WERI-Rb-1 (cell line): ENCODE measurements at places on chromosomes 7 and 10.

DNA sequence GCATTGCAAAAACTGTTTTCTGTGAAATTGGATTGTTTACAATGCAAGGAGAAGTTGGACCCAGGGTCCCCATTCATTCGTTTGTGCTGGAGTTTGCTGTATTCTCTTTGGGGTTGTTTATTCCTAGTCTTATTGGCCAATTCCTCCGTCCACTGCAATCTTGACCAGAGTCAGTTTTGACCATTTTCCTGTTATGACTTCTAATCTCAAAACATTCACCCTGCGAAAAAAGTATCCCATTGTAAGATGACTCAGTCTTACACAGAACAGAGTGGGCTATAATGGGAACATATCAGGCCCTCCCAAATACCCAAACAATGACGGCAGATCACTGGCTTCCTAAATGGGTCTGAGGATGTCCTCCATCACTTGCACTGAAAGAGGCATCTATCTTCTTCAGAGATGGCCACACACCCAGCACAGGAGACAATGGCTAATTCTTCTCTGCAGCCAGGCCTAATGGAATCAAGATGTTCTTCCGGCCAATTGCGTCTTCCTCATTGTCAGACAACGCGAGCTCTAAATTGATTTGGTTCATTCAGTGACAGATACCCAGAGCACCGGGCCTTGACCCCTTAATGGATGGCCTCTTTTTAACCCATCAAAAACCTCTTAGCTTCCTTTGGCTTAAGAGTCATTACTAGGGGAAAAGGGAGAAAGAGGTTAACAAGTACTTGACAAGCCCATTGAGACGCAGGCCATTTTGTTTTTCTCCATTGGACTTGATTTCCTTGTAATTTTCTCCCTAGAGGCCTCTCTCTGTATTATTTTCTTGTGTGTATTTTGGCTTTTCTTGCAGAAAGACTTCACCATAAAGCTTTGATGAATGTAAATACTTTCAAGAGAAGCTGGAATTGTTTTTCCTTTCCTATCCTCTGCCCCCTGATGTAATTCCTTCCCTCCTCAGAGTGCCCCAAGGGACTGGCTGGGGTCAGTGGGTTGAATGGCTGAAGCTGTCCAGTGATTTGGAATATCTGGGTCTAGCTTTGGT lies 129.6 kb downstream of the PRPF18 start:
- no peak for DNase-seq

GRCh38 chr10:81303656-81304055 lies 571.3 kb upstream of the NRG3 start:
- no peak for DNase-seq

- peak; percentile 37 for DNase-seq
These were observed 609 bp downstream of the DOCK4 start for GRCh38 chr7:112205343-112206237.

DNA sequence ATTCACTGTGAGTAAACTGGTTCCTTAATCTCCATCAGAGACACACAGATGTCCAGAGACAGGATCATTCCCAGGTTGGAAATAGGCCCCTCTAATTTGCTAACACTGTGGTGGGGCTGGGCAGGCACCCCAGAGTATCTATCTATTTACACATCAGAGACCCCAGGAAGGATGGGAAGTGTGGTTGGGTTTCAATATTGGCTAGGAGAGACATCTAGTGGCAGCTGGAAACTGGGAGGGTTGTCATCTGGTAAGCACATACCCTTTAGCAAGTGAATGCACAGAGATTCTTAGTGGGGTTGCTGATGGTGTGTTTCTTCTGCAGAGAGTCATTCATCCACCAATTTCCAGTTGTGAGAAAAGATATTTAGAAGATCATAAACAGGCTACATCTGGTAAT lies 36.0 kb upstream of the NRG3 start:
- DNase-seq = peak; percentile 46

- no peak for DNase-seq
These were observed 78.1 kb upstream of the PHYHIPL start for GRCh38 chr10:59098387-59098786.

DNA sequence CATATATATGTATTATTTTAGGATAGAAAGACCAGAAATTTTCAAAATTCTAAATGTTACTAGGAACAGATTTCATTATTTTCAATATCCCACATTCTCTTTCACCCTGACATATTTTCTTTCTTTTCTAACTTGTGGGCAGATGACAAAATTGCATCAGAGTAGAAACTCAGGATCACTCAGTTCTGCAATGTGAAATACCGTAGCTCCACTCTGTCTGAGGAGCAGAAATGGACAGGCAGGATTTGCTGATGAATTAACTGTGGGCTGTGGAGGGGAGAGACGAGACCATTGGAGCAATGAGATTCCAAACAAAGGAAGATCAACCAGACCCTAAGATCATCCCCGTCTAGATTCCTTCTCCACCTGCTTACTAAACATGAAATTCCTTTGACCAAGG lies 37.0 kb upstream of the SVOPL start:
- no peak for DNase-seq

- no peak for DNase-seq
These were observed 61.6 kb downstream of the GRK5 start for GRCh38 chr10:119268871-119269506.

DNA sequence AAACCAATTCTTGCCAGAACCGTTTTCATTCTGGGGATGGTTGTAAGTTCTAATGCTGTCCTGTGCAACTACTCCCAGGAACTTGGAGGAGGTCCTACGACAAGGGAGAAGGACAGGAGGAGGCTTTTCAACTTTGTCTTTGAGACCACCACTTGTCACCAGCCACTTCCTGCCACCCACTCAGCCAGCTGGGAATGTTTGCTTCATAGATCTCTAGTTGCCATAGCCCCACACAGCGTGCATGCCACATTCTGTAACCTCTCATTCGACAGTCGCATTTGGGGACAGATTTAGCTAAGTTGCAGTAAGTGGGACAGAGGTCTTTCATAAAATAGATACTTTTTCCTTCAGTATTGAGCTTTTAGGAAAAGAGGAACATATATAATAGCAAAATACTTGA lies 78.0 kb downstream of the TAF3 start:
- no peak for DNase-seq

GRCh38 chr7:128407751-128408708 lies 1.8 kb downstream of the IMPDH1 start:
- DNase-seq = peak; percentile 94

DNA sequence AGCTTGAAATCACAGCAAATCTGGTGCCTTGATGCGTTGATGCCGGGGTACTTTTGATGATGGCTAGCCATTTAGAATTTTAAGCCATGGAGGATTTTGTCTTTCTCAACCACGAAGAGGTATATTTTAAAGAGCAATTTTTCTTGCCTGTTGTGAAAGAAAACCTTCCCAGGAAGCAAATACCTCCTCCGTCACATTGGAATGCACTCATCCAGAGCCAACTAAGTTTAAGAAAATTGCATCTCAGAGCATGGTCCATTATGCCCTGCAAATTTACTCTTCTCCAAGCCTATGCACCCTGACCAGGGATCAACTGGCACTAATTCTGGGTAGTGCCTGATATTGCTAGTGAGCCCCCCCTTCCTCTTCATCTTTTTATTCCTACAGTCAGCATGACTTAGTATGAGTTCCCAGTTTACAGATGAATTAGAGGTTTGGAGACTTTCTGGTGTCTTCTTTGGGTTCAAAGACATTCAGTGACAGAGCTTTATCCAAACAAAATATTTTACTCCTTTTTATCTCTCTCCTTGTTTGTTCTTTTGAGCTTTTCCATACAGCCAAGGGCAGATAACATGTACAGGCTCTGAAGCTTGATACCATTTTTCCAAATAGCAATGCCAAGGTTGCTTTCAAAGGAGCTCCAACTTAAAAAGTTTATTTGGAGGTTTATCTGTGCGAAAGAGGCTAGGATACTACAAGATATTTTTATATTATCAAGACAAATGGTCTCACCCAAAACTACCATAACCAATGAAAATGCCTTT lies 56.6 kb upstream of the ANK3 start:
- no peak for DNase-seq

DNA sequence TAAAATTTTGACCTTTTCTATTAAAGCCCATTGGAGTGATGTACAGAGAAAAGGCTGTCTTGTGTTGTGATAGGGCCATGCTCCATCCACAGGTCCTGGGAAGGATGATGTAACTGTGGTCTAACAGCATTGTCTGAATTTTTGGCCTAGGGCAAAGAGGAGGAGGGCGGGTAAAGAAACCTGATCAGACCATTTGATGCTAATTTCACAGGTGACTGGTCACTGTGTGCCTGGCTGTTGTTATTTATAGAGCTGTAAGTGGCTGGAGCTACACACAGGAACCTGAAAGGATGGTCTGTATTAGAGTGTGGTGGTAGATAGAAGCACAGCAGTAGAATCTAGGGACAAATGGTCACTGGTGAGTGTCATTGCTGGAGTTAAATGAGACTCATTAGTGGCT lies 182.1 kb downstream of the AUTS2 start:
- DNase-seq = no peak

DNA sequence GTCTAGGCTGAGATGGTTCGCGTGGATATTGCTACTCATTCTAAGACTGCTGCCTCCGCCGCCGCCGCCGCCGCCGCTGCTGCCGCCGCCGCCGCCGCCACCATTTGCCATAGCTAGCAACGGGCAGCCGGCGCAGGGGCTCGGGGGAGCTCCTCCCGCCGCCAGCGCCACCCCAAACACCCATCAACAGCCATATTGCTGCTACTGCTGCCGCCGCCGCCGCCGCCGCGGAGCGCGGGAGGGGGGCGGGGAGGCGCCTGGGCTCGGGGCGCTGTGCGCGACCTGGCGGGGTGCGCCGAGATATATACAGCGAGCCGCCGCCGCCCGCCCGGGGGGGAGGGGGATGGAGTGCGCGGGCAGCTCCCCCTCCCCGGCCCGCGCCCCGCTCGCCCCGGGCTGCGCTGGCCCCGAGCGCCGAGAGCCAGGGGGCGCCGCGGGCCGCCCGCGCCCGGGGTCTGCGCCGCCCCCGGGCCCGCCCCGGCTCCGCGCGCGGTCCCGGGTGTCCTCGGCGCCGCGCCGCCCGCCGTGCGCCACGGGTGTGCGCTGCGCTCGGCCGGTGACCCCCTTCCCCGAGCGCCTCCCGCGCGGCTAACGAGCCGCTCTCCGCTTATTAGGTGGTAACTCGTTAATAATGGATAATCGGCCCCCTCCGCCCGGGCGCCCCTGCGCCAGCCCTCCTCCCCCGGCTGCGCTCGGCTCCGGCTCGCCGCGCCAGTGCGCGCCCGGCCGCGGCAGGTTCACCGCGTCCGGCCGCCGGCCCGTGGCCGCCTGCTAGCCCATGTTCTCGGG lies at the start of gene KCNMA1:
Gene KCNMA1 (minus strand): TSS at position 277 of the 789 bp plus-strand sequence.
- peak; percentile 51 for DNase-seq

DNA sequence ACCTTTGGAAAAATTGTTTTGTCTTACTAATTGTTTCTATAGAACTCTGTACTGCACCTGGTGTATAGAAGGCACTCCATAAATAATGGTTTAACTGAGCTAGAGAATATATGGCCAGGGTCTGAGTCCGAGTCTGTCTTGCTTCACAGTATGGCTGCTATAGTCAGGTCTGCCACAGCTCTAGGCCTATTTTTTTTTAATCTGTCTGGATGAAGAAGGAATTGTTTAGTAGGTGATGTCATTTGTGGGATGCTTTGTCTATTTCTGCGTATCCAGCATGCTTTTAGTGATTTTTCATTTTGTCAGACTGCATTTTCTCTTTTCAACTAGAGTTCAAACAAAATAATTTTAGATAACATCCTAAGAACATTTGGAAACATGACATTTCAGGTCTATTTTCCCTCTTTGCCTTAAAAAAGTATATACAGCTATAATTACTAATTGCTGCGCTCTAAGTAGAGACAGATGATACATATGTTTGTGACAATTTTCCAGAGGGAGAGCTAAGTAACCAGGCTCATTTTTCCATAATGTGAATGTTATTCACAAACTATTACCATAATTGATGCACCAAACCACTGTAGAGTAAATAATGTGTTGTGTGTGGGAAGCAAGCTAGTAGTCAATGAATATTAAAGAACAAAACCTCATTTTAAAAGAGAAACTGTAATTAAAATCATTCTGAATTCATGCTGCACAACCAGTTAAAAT lies 361.7 kb downstream of the AUTS2 start:
- no peak for DNase-seq

DNA sequence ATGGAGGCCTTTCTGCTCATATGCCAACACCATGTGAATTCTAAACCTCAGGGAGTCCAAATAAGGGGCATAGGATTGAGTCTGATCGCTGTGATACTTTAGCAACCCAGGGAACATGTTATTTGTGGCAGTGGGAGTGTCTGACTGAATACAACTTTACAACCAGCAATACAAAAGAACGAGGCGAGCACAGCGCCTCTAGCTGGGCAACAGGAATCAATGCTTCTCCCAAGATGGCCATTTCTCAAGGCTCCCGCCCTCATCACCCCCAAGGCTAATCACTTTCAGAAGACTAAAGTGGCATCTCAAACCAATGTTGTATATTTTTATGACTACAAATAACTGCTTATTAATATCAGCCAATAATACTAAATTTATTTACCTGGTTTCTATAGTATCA lies 28.1 kb downstream of the YWHAG start:
- no peak for DNase-seq

DNA sequence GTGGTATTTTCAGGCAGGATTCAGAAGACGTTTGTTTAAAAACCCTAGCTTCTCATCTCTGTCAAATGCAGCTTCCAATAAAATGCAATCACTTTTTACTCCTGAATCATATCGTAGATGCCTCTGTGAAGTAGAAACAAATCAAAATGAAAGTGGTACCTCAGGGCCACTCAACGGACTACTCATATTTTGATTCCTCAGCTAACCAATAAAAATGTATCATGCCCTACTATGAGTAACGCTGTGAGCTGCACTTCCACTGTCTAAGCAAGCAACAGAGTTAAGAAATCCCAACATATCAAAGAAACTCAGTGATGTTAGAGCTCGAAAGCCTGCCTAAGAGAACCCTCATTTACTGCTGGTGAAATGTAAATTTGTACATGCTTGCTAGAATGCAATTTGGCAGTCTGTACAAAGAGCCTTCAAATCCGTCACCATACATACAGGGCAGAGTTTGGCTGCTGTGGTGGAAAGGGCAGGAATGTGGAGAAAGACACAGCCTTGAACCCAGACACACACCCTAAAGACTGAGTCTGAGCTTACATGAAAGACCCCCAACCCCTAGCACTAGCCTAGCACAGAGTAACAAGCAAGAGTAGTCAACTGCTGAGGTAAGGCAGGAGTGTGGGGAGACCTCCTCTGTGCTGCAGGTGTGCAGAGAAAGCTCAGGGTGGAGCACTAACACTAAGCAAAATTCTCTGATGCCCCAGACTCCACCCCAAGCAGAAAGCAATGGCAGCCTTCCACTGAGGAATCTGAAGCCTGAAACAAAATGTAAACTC lies 151.5 kb downstream of the ANK3 start:
- DNase-seq = no peak

GRCh38 chr10:90530521-90530920 lies 327.3 kb downstream of the HTR7 start:
- DNase-seq = no peak

- no peak for DNase-seq
These were observed 17.4 kb upstream of the CCL26 start for GRCh38 chr7:75789361-75789924.

DNA sequence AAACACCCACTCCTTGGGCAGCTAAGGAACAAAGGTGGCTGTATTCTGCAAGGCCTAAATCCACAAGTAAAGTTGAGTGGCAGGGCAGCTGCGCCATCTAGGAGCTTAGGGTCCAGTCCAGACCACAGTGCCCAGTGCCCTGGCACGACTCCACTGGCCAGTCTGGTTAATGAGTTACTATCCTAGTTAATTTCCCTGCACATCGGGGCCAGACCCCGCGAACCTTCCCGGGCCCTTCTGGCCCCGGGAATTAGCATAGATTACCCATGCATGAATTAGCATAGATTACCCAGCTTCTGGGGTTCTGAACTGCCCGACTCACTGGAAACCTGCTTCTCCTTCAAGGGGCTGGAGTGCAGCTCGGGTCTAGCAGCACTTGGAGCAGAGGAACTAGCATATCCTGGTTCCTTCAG lies 3.2 kb upstream of the EMX2 start:
- no peak for DNase-seq

- DNase-seq = no peak
These were observed 107.0 kb downstream of the HIP1 start for GRCh38 chr7:75631711-75632110.
